ENCODE measurements at places on chromosomes 3 and 15. TPM values are rescaled to one million over a fixed set of nuclear protein-coding genes. Genes with fewer than 3 reads are reported as not detected.

ATP13A5 gene
- not detected for total RNA-seq

VEPH1 gene
- total RNA-seq = 10.8 TPM

CD200 gene
- total RNA-seq = 14.3 TPM

GRCh38 chr3:41679374-41679773 lies 282.5 kb downstream of the ULK4 start:
- no peak for DNase-seq

DNA sequence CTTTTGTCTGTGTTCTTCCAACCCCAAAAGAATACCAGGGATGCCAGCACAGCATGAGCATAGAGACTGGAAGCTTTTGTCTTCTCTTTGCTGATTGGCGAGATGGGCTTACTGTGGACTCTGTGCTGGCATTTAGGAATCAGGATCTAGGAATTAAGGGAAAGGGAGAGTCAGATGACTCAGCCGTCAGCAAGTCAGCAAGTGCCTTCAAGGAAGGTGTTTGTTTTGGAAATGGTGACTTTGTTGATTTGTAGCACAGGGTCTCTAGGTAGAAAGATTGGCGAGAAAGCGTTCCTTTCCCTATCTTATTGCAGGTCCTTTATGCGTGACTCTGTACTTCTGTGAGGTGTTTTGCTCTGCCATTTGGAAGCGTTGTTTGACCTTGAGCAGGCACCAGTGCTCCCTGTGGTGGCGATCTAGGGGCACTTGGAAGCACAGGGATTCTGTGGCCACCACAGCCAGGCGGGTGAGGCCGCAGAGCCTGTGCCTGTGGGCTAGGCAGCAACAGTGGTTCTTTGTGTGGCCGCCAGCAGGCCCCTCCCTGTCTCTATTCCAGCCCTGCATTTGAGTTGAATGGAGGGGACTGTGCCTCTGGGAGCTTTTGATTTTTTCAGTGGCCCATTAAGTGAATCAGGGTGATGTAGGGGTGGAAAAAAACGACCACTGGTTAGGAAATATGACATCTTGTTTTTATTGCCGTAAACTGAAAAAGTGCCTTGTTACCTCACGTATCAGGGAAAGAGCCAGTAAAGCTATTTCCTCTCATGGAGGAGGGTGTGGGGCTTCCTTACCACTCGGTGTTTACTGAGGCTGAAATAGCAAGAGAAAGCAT lies 19.0 kb downstream of the FAN1 start:
- no peak for DNase-seq

DNA sequence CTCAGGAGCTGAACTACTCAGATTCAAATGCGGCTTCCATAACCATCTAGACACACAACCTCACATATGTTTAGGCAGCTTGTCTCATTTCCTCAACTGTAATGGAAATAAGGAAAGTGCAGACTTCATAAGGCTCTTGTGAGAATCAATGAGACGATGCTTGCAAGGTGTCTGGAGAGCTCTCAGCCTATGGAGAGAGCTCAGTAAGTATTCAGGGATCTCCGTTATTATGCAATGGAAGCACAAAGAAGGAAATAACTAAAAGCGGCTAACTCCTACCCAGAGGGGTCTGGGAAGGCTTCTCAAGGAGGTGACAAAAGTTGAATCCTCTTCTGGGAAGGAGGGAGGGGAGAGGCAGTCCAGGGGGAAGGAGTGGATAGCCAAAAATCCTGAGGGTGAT lies 50.1 kb upstream of the LIPC start:
- DNase-seq = no peak

GRCh38 chr15:69623392-69624154 lies 171.0 kb downstream of the RPLP1 start:
- no peak for DNase-seq

GRCh38 chr15:70309716-70310115 lies 212.0 kb upstream of the TLE3 start:
- DNase-seq = no peak

DNA sequence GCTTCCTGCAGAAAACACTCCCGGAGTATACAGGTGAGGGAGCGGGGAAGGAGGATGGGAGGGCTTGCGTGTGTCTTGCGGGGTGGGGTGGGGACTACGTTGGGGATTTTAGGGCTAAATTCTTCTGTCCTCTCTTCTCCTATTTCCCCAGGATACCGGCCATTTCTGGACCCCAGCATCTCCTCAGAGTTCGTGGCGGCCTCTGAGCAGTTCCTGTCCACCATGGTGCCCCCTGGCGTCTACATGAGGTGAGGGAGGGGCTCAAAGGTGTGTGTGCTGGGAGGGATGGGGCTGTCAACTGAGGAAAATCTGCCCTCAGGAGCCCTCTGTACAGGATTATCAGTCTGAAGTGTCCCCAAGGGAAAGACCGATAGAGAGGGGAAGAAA lies 6.6 kb downstream of the DUOX1 start:
- DNase-seq = no peak

GRCh38 chr3:120625159-120625586 lies 29.0 kb downstream of the NDUFB4 start:
- no peak for DNase-seq

DNA sequence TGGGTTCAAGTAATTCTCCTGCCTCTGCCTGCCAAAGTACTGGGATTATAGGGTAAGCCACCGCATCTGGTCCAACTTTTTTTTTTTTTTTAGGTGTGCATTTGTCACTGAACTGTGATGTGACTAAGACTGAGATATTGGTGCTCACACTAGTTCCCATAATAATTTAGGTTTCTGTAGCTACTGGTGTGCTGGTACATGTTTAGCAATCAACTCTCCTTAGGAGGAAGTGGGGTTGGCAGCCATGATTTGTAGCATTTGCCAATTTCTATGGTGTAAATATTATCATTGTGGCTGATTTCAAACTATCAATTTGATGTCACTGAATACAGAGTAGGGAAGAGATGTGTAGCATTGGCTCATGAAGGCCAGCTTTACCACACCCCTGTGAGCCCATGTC lies 372.7 kb downstream of the EDEM1 start:
- DNase-seq = no peak

- no peak for DNase-seq
Measured at GRCh38 chr3:39025222-39025970, 26.3 kb downstream of the SCN11A start.

DNA sequence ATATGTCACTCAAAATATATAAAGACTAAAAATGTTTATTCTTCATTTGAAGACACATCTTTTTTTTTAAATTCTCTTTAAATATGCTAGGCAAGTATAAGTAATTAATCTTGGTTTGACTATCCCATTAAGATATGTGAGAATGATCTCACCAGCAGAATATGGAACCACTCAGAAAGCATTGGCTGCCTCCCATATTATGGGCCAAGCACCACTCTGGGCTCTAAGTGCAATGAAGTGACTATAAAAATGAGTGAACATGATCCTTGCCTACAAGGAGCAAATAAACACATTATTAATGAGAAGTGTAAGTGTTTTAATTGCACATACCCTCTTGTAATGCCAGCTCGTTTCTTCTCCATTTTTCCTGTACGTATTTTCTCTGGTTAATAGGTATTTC lies 328.5 kb downstream of the NAALADL2 start:
- DNase-seq = no peak

DNA sequence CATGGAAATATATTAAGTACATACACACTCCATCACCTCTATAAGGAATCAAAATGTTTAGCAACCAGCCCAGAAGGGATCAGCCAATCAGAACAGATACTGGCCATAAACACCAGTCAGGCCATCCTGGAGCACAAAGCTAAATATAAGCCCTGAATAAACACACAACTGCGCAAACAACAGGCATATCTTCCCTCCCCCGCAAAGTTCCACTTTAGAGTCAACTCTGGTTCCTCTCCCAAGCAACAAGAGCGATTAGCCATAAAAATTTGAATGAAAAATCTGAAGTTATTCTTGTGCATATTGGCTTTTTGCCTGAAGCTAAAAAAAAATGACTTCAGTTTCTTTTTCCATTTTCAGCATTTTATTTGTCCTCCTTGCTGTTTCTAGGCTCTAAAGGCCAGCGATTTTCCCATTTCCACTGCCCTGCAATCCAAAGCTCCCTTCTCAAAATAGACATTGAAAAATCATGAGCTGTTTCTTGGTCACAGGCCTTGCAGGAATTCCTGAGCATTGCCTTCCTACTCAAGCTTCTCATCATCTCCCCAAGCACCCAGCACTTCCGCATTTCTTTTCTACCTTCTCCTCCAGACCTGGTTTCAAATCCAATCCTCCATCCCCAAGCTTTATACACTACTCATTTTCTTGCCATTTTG lies 247.9 kb downstream of the ZMAT3 start:
- no peak for DNase-seq

DNA sequence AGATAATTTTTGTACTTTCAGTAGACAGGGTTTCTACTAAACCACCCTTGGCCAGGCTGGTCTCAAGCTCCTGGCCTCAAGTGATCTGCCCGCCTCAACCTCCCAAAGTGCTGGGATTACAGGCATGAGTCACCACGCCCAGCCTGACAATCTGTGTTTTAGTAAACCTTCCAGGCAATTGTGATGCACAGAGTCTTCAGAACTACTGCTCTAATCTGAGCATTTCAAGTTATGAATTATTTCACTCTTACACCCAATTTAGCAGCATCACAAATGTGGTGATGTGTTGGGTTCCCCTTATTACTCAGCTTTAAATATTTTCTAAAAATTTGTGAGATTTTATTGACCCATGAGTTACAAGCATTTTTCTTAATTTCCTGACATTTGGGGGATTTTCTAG lies 94.4 kb downstream of the ULK4 start:
- no peak for DNase-seq

All from ureter (tissue), 1 donor.